Ecto neural progenitor cell (in vitro differentiated cells): ENCODE measurements at places on chromosomes 5 and 9.
A peak's percentile ranks its signal among the peaks of the same experiment; 100 is the strongest.

DNA sequence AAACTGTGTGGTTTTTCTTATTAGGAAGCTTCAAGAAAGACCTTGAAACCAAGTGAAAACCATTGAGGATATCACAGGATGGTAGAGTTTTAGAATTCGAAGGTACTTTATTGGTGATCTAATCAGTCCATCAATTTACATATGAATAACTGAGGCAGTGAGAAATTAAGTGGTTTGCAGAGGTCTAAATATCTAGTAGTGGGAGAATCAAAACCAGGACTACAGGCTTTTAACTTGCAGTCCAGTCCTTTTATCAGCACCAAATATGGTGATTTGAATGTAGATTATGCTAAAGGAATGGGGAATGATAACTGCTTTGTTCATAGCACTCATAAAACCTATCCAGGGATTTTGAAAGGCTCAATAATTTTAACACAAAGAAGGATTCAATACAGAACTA is 85.8 kb downstream of the ZSWIM6 start:
- DNase-seq, result no peak

GRCh38 chr5:74384851-74385250 is 255.7 kb downstream of the ENC1 start:
- no peak for DNase-seq

- no peak for DNase-seq
Observed at GRCh38 chr5:27275345-27275744, 237.0 kb upstream of the CDH9 start.

GRCh38 chr9:121985792-121986494 is 107.2 kb downstream of the TTLL11 start:
- DNase-seq, result no peak

DNA sequence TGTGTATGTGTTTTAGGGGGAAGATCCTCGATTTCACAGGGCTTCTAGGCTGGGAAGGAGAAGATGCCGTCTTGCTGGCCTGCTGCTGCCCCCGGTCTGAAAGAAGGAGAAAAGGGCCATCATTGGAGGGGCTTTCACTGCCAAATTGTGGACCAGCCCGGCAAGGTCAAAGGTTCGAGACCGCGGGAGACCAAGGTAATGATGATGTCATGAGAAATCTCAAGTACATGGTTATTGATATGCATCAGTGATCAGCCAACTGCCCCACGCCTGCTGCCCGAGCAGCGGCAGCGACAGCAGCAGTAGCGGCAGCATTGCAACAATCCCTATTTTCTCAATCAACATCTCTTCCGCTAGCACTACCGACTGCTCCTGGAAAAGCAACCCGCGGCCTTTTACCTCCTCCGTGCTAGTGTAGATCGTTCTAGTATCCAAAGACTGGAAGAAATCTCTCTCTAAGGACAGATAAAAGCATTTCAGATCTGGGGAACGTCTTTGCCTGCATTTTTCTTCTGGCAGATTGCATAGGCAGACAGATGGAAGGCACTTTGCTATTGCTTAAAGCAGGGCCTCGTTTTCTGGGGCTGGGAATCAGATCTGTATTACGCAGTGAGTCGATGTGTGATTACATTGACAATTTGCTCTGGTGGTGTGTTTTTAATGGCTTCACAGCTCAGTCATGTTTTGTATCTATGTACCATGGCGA is 215.3 kb downstream of the MEF2C start:
- DNase-seq, result peak; percentile 47

- DNase-seq, result no peak
Observed at GRCh38 chr5:170161069-170161468, 55.4 kb downstream of the FOXI1 start.

GRCh38 chr5:114408847-114409246 is 47.0 kb downstream of the KCNN2 start:
- no peak for DNase-seq

GRCh38 chr9:105330201-105330600 is 85.8 kb downstream of the SLC44A1 start:
- DNase-seq, result no peak

- no peak for DNase-seq
Observed at GRCh38 chr5:56963246-56963645, 11.3 kb upstream of the MIER3 start.

DNA sequence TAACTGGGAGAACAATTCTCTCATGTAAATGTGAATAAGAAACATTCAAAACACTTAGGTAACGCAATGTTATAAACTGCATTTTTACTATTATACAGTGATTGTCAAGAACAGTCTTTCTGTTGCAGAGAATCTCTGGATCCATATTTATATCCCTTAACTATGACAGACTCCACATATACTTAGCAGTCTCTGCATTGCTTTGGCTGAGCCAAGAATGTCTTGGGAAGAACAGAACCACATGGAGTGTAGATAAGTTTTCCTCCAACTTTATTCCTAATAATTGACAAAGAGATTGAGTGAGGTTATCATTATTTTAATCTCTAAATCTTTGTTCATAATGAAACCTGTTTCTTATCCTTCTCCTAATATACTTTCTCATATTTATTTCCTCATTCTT is 15.6 kb upstream of the RLN1 start:
- DNase-seq, result no peak

GRCh38 chr5:43357878-43358281 is 44.7 kb upstream of the HMGCS1 start:
- DNase-seq, result no peak

GRCh38 chr5:121870489-121870888 is 18.8 kb downstream of the FTMT start:
- DNase-seq, result no peak

DNA sequence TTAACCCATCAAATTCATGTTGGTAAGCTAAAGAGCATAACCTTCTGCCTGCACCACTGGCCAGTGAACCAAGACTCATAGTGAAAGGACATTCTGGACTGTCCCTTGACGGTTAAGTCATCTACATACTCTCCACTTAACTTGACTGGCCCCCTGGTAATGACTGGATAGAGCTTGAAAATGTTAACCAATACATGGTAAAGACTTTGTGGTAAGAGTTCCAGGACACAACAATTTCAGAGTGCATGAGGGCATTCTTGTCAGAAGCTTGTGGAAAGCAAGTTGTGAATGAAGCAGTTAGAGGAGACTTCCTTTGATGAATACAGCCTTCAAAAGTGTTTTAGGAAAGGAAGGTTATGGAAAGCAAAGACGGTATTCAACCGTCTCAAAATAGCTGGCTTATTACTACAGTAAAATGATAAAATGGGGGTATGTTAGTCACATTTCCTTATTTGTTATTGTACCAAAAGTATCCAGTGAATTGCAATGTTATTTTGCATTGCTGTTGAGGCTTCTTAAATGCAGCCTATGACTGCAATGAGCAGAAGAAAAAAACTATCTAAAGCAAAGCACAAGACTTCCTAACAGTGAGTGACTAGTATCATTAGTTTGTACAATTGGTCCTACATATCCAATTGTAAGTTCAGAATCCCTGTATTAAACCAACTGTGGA is 47.2 kb upstream of the DAB2 start:
- no peak for DNase-seq

DNA sequence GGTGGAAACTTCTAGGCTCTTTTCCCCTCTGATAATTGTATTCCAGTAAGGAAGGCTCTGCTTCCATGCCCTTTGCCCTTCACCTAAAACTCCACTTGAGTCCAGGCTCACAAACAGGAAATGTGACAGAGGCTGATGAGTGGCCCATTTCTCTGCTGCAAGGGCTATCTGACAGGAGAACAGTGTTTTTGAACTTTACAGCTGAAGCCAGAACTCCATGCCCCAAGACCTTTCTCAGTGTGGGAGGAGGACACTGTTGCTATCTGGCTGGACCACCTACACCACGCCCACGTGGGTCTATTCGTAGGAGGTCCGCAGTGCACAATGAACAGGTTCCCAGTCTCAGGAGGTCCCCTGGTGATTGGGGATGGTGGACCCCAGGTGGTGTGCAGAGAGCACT is 13.6 kb downstream of the GGTA1 start:
- DNase-seq, result no peak

DNA sequence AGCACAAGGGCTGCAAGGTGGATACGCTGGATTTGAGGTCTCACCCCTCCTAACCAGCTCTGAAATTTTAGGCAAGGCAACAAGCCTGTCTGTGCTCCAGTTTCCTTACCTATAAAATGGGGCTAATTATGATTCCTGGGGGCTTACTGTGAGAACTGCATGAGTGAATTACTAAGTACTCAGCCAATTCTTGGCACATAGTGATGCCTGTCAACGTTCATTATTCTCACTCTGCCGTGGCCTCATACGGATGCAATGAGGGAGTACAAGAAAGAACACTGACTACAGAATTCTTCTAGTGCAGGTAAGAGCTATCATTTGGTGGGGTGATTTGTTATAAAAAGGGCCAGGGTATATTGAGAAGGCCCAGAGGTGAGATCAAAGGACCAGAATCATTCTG is 16.7 kb downstream of the TNFSF8 start:
- DNase-seq, result no peak

- DNase-seq, result no peak
Observed at GRCh38 chr5:60485361-60485760, 214.6 kb downstream of the DEPDC1B start.

GRCh38 chr9:30015073-30015472 is 2369.4 kb upstream of the ACO1 start:
- no peak for DNase-seq

GRCh38 chr5:95583992-95584391 is 29.1 kb downstream of the ARSK start:
- DNase-seq, result no peak

GRCh38 chr5:15524712-15525111 is 24.7 kb downstream of the FBXL7 start:
- no peak for DNase-seq

GRCh38 chr5:169430671-169431070 is 129.7 kb upstream of the SLIT3 start:
- no peak for DNase-seq

GRCh38 chr5:119897537-119898370 is 268.4 kb downstream of the FAM170A start:
- DNase-seq, result no peak
